Common myeloid progenitor, CD34-positive (primary cell): ENCODE measurements at places on chromosomes 5 and 9.

- no peak for DNase-seq
Measured at GRCh38 chr5:33817301-33817700, 74.5 kb downstream of the ADAMTS12 start.

DNA sequence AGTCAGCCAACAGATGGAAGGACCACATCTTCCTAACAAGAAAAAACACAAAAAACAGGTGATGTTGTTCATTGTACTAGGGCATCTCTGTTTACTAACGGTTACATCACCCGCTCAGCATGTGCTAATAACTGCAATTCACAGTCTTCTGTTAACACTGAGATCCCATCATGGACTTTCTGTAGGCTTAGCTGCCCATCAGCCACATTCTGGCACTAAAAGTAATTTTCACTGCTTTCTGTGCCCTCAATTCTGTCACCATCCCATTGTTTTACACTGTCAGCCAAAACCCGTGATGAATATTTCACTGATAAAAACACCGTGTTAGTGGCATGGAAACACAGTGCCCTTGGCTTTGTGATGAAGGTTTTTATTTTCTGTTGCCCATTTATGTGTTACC lies 64.6 kb downstream of the CAST start:
- no peak for DNase-seq

- DNase-seq: no peak
Measured at GRCh38 chr9:131598121-131598520, 52.8 kb downstream of the PRRT1B start.

- DNase-seq: no peak
Measured at GRCh38 chr5:121841892-121842291, 9.8 kb upstream of the FTMT start.

- DNase-seq: no peak
Measured at GRCh38 chr5:147530530-147531389, 20.9 kb upstream of the DPYSL3 start.

DNA sequence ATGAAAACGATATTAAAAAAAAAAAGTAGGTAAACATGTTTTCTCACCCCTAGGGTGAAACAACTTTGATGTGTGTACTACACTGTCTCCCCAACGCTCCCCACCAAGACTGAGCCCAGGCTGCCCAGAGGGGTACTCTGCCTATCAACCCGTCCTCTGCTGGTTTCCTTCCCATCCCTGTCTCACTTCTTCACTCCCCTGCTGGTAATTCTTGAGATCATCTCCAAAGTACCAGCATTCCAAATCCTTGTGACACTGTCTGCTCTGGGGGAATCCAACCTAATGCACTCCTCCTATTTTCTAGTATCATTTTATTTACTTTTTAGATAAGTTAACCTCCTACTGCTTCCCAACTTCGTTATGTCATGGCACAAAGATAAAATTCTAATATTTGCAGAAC lies 6.3 kb upstream of the APTX start:
- DNase-seq: no peak

- peak; percentile 60 for DNase-seq
Measured at GRCh38 chr5:114361724-114362196, at the start of gene KCNN2. KCNN2 (plus strand) TSS chr5:114362070; CDS start chr5:114362140, 70 bp downstream.

DNA sequence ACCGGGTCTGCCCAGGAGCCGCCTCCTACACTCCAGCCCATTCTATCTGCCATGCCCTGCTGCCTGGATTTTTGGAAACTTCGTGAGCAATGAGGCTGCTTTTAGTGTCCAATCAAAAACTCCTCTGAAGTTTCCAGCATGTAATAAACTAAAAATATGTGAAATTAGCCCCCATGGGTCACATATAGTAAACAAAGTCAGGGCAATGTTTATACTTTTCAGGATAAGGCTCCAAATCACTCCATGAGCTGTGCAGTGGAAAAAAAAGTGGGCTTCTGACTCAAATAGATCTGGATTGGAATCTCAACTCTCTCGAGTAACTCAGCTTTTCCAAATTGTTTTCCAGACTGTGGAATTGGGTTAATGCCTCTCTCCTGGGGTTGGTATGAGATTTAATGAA lies 68.2 kb downstream of the PIK3R1 start:
- DNase-seq: no peak

DNA sequence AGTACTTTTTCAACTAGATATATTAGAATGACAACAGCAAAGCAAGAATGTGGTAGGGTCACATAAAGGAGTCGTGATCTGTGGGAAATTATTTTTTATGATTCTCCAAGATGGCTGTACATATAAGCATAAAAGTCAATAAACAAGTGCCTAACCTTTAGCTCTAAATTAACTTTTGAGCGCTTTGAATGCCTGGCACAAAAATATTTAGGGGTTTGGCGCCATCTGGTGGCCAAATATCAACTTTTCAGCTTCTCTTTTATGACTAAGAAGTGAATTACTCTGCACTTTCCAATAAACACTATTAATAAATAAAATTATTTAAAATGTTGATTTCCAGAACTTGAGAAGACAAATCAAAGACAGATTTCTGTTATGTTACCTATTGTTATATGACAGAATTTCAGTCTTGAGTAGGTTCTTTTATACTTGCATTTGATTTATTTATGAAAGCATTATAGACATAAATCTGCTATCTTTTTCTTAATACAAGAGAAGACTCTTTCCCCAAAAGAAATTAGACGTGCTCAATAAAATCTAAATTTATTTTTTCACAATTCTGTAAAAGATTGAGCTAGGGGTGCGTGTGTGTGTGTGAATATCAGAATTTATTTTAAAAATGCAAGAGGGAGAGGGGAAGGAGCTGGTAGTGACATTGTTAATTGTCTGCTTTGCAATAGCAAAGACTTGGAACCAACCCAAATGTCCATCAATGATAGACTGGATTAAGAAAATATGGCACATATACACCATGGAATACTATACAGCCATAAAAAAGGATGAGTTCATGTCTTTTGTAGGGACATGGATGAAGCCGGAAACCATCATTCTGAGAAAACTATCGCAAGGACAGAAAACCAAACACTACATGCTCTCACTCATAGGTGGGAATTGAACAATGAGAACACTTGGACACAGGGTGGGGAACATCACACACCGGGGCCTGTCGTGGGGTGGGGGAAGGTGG lies 36.7 kb upstream of the ARRDC3 start:
- DNase-seq: peak; percentile 83
